ENCODE measurements at places on chromosomes 5 and 9.

DNA sequence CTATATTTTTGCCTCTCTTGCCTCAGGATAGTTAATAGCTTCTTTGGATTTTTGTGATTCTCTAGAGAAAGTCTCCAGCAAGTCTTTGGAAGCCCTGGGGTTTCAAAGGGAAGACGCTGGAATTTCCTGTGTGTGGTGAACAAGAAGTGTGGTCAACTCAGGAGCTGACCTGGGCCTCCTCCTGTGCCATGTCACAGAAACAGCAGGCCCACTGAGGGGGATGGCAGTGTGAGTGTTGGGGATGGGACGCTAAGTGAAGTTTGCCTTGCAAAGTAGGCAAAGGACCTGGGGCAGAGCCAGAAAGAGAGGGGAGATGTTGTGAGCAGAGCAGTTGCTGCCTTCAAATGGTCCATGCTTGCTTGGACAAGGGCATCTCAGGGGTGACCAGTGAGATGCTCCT lies 226.3 kb downstream of the DMRT2 start:
- DNase-seq: no peak

DNA sequence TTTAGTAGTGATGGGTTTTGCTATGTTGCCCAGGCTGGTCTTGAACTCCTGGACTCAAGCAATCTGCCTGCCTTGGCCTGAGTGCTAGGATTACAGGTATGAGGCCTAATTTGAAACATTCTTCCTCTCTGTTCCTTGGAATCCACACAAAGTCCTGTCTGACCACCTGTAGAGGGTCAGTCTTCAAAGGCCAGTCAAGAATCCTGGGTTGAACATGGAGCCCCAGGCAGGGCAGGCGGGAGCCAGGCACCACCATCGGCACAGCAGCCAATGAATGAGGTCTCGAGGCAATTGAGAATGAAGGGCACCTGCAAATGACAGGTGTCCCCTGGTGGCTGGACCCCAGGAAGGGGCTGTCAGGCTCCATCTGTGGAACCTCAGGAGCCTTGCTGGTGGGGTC lies 17.4 kb upstream of the NCS1 start:
- DNase-seq: no peak

DNA sequence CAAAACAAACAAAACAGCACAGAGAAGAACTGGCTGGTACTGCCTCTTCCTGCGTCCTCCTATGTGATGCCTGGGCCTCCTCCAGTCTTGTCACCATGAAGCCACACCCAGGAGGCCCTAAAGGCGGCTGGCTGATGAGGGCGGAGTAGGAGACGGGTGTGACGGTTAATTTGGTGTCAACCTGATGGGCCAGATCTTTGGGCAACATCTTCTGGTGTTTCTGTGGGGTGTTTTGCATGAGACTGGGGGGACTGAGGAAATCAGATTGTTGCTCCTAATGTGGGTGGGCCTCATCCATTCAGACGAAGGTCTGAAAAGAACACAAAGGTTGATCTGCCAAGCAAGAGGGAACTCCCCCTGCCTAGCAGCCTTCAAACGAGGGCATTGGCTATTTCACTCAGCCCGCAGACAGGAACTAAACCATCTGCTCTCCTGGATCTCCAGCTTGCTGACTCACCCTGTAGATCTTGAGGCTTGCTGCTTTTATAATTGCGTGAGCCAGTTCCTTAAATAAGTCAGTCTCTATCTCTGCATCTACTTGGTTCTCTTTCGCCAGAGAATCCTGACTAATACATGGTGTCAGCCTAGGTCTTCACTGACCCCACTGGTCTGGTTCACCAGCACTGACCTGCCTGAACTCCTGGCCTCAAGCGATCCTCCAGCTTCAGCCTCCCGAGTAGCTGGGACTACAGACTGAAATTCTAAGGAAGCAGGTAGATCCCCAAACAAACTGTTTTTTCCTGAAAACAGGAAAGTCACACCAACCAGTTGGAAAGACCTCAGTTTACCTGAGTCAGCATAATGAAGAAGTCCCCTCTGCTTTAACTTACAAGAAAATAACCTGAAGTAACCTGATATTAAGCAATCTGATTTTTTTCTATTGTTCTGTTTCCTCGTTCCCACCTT lies 12.8 kb upstream of the ZFP62 start:
- DNase-seq: no peak

DNA sequence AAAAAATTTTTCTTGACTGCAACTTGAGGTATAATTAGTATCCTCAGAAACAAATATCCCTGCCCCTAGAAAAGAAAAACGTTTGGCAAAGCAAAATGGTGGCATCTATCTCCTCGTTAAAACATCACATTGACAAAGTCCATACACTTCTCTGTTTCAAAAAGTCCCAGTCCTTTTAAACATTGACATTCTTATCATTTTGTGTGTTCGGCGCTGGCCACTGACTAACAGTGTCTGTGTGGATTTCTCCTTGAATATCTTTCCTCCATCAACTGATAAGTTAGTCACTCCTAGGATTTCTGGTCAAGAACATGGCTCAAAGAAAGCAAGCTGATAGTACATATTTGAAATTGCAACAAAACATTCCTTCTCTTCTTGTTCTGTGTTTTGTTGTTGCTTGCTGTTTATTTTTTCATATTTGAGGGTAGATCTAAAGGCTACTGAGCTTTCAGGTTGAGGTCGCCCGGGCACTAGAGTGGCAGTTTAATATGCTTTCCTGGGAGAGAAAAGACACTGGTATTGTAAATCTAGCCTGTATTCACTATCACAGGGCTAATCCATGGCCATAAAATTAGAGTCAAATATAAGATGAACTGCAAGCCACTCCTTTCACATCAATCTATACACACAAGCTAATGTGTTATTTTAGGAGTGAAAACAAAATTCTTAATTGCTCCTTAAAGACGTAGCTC lies 8.5 kb upstream of the PPIC start:
- no peak for DNase-seq

DNA sequence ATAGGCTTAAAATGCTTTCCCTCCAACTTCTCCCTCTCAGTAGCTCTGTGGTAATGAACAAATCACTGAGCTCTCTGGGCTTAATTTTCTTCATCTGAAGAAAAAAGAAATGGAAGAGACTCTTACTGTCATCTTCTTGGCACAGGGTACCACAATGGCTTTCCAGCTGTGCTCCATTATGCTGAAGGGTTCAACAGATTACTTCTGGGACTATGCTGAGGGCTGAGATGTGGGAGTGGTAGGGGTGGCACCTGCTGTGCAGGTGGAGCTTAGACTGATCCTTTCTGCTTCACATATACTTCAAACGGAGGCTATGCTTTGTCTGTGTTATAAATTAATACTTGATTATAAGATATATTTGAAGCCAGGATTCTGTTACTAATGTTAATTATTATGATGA lies 840.2 kb upstream of the C9orf72 start:
- no peak for DNase-seq

GRCh38 chr5:149791881-149792280 lies 61.8 kb downstream of the PPARGC1B start:
- no peak for DNase-seq

DNA sequence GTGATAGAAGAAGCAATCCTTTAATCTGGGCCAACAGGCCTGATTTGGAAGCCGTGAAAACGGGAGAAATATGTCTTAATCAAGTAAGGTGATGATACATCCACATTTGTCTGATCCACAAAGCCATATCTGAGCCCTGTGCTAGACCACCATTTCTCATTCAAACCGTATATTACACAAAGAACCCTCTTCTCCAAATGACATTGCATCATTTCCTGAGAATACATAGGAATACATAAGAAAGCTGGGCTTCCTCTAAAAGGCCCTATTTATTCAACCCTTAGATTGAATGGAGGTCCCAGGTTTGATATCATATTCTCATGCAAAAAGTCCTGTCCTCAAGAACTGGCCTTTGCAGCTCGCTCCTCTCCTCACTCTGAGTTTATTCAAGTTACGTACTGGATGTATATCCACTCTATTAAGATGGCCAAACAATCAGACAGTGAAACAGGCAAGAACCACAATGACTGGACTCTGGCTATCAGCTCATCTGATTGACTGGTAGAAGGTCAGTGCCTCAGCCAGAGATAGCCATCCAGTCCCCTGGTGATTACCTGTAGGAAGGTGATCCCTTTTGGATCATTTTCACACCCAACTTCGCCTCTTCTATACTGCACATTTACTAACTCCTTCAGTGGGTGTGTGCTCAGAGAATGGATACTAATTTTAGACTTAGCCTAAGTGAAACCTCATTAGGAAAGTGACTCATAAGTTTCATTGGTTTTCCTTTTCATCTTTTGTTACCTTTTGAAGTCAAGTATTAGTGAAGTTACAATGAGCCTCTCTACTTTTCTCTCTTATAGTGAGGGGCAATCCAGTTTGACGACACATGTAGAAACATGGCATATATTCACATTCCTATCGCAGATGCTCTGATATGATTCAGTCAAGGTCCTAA lies 167.6 kb upstream of the WWC1 start:
- peak; percentile 13 for DNase-seq

DNA sequence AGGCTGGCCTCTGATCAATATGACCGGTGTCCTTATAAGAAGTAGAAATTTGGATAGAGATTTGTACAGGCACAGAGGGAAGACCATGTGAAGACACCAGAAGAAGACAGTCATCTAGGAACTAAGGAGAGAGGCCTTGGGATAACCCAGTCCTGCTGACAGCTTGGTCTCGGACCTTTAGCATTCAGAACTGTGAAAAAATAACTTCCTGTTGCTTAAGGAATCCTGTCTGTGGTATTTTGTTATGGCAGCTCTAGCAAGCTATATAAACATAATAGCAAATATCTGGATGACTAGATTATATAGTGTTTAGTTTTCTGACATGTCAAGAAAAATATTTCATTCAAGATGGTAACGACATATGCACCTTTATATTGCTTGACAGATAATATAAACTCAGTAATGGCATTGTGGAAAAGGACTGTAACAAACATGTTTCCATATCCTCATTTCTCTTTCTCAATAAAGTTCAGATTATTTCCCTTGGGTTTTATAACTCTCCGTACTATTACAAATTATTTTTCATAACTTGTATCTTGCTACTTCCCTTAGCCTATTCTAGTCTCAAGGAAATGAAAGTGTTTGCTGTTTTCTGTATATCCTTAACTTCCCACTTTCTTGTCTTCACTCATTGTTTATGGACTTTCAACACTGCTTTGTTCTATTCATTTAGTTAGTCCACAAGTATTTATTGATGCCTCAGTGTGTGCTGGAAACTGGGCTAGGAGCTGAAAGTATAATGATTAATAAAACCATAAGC lies 62.4 kb downstream of the KIAA1958 start:
- DNase-seq: no peak

- DNase-seq: no peak
Observed at GRCh38 chr9:26471261-26471660, 421.3 kb downstream of the CAAP1 start.

DNA sequence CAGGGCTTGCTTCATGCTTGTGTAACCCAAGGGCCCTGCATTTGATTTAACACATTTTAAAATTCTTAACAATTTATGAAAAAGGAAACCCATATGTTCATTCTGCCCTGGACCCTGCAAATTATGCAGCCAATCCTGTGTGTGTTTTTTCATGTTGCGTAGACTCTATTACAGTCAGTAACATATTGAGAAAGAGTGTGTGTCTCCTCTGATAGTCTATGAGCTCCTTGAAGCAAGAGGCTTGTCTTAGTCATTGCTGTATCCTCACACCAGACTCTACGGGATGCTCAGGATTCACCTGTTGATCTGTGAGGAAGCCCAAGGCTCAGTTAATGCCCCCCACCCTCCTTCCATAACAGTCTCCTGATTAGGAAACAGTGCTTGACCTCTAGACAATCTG lies 177.3 kb upstream of the DMAC1 start:
- DNase-seq: no peak

- DNase-seq: no peak
Observed at GRCh38 chr5:121366515-121366914, 485.2 kb upstream of the FTMT start.

- DNase-seq: no peak
Observed at GRCh38 chr9:14945351-14945750, 35.1 kb upstream of the FREM1 start.

DNA sequence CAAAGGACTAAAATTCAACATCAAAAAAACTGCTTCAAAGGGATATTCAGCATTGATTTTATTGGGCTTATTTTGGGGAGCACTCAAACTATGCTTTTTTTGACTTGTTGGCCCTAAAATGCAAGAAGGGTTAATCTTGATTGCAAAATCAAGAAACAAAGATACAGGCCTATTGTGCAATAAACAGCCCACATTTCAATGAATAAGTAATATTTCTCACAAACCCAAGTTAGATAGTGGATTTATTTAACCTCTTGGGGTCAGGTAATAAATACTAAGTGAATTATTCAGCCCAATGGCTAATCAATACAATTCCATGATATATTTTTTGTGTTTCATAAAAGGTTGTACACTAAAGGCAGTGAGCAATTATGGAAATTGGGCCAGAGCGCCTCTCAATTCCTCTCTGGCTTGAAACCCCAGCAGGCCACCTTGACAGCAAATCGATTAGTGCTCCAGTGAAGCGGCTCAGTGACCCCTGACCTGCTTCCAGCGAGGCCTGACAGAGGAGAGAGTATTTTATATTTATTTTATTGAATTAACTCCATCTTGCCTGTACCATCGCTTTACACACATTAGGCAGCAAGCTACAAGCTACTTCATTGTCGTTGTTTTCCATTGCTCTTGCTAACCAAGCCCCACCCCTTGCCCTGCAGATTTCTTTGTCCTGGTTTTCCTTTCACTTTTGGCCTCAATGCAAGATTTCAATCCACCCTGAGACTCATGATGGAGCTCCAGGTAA lies 65.5 kb downstream of the EBF1 start:
- no peak for DNase-seq

DNA sequence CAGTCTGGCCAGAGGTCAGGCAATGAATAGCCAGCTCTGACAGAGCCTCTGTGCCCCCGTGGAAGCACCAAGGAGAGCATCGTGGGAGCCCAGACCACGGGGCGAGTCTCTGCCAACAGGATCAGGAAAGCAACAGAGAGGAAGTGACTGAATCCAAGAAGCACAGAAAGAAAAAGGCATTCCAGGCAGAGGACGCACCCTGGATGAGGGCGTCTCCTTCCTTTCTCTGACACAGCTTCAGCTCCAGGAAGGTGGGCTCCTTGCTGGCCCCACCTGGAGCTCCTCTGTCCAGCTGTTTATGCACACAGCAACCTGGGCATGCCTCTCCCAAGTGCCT lies 16.6 kb downstream of the HK3 start:
- no peak for DNase-seq

GRCh38 chr9:114745108-114745848 lies 60.6 kb downstream of the TNFSF15 start:
- DNase-seq: no peak

Data from GM12892 (cell line).